Stimulated activated CD8-positive, alpha-beta memory T cell treated with anti-CD3 and anti-CD28 coated beads, Interleukin-7, amount 100 ng/mL, for 24 hours (primary cell): ENCODE measurements at places on chromosomes 7 and 10.

DNA sequence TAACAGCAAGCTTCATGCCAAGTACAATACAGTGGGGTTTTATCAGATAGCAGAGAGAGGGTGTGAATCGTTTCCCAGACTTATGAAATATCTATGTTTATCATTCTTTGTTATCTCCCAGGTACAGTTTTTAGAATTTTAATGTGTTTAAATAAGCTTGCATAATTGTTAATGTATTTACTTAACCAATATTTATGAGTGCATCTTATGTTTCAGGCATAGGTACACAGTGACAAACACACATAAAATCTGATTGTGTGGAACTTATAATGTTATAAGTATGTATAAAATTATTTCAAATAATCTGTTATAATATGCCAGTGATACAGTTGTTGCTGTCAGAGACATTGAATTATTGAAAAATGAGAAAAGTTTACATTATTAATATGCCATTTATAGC, 1011.4 kb upstream of the C7orf33 start:
- DNase-seq: no peak

DNA sequence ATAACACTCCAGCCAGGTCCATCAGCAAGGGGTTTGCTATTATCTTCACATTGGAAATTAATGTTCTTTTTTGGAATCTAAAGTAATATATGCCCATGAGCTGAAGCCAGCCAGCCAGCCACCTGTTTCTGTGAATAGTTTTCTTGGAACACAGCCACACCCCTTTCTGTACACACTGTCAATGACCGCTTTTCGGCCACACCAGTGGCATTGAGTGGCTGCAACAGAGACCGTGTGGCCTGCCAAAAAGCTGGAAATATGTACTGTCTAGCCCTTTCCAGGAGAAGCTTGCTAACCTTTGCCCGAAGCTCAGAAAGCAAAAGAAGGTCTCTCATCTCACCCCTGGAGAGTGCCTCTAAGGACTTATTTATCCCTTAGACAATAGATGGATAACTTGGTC, 98.5 kb upstream of the NPS start:
- no peak for DNase-seq

- DNase-seq: no peak
These were observed 62.0 kb downstream of the MYOF start for GRCh38 chr10:93420091-93420490.

- DNase-seq: no peak
These were observed 13.4 kb downstream of the STEAP1B start for GRCh38 chr7:22486597-22486996.

- DNase-seq: no peak
These were observed 86.6 kb downstream of the ODAD2 start for GRCh38 chr10:27912231-27912630.

GRCh38 chr7:138116141-138116540, 39.9 kb downstream of the AKR1D1 start:
- DNase-seq: no peak

GRCh38 chr10:86535132-86535882, 13.7 kb upstream of the WAPL start:
- DNase-seq: no peak

DNA sequence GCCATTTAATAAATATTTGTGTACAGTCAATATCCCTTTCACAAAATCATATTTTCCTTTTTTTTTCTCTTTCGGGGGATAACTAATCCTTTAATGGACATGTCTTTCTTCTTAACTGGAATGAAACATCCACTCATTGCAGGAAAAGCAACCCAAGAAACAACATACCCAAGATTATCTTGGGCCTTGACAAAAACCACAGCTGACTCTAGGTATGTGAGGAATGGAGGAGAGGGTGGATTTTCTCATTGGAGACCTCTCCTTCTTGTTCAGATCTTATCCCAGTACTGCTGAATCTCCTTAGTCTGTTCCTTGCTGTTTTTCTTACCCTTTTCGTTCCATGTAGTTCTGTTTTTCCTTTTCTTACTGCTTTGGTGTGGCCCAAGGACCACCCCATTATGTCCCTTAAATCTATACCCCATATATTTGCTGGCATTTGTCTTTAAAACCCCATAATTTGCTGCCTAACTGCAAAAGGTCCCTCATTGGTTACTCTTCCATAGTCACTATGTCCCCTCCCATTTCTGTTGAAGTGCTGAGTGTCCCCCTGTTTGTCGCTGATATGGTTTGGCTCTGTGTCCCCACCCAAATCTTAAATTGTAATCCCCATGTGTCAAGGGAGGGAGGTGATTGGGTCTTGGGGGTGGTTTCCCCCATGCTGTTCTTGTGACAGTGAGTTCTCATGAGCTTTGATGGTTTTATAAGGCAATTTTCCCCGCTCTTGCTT, 6.8 kb upstream of the CDK6 start:
- no peak for DNase-seq

- DNase-seq: no peak
These were observed 962 bp upstream of the SLC26A4 start for GRCh38 chr7:107659666-107660065.

- no peak for DNase-seq
These were observed 8.6 kb upstream of the LRRN3 start for GRCh38 chr7:111082351-111082750.

DNA sequence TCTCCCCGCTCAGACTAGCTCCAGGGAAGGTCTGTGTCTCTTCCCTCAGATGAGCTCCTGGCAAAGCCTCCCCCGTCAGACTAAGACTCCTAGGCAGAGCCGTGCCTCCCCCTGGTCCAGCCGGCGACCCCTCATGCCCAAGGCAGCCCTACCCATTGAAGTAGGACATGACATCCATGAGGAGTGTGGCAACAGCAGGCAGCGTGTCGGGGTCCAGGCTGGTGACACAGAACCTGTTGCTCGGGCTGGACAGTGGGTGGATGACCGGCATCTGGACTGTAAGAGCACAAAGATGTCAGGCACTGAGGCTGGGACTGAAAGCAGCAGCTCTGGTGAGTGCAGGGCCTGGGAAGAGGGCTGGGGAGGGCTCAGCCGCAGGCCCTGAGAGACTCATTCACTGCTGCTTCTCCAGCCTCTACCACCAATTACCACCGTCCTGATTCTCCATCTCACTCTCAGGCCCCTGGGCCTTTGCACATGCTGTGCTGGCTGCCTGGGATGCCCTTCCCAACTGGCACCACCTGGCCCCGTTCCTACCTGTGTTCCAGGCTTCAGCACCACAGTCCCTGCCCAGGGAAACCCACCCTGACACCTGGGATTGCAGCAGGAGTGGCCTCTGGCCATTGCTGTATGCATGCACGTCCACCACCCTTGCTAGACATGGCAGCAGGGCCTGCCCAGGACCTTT, 2.8 kb downstream of the PVRIG start:
- no peak for DNase-seq
